PC-3 (cell line): ENCODE measurements at places on chromosomes 11 and 22.

- no peak for DNase-seq
Measured at GRCh38 chr11:33211153-33211552, 46.0 kb upstream of the HIPK3 start.

- no peak for DNase-seq
Measured at GRCh38 chr11:62962391-62962790, 22.4 kb downstream of the SLC22A6 start.

DNA sequence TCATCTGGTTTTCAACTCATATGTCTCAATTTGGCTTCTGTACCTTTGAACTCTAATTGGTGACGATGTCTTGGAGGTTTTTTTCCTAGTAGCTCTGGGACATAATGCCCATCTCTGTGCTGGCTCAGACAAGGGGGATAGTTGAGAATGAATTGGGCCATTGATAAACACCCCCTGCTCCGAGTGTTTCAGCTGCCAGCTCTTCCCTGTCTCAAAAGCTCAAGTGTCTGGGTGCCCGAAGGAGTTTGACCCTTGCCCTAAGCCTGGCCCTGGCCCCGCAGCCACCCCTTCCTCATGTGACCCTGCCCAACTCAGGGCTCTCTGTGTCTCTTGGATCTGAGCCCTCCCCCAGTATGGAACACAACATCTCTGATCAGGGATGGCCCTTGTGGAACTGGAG is 3.0 kb downstream of the INSC start:
- no peak for DNase-seq

GRCh38 chr11:115188898-115189278 is 315.3 kb downstream of the CADM1 start:
- DNase-seq, result no peak

GRCh38 chr11:6225896-6226295 is 8.5 kb downstream of the FHIP1B start:
- no peak for DNase-seq

DNA sequence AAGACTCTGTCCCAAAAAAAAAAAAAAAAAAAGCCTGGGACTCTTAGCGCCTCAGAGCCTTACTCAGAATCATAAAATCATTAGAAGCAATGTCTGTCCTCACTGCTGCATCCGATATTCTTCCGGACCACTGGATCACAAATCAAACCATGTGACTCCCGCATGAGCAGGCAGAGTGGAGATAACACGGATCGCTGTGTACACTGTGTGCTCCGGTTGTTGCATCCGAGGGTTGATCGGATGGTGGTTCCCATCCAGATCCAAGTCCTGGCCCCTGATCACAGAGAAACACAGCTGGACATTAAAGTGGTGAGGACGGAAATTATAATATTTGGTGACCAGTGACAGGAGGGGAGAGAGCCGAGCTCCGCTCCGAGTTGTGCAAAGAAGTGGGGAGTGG is 9.7 kb upstream of the TXNRD2 start:
- no peak for DNase-seq

- no peak for DNase-seq
Measured at GRCh38 chr11:64614917-64615316, 23.9 kb downstream of the SLC22A12 start.

- DNase-seq, result no peak
Measured at GRCh38 chr11:43393765-43394355, 35.1 kb downstream of the TTC17 start.

GRCh38 chr11:34668583-34669053 is 47.7 kb downstream of the EHF start:
- DNase-seq, result no peak

DNA sequence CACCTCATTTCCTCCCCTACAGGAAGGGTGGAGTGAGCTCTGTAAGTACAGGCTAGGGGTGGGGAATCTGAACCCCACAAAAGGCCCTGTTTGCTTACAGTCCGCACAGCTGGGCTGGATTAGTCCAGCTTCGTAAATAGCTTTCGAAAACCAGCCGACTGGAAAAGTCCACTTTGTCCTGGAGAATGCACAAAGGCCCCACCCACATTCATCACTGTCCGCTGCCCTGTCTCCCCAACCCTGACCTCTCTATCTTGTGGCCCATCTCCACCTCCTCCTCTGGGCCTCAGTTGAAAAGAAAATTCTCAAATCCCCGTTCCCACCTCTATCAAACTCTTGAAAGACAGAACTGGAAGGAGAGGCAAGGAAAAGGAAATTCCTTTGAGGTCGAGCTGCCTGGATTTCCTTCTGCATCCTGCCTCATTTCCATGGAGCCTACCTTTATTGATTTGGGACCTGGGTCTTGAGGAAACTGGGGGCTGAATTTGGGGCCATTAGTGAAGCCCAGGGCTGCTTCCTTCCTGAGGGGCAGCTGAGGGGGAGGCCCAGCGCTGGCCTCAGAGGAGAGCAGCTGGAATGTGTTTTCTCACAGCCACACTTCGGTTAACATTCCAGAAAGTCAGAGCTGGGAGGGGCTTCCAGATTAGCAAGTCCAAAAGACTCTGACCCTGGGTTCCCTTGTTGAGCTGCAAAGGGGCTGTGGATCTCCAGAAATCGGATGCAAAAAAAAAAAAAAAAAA is 147.6 kb downstream of the FBXO7 start:
- no peak for DNase-seq
